ENCODE measurements at places on chromosomes 12 and 14.

- DNase-seq, result no peak
Observed at GRCh38 chr12:90593596-90594295, 361.2 kb downstream of the CCER1 start.

DNA sequence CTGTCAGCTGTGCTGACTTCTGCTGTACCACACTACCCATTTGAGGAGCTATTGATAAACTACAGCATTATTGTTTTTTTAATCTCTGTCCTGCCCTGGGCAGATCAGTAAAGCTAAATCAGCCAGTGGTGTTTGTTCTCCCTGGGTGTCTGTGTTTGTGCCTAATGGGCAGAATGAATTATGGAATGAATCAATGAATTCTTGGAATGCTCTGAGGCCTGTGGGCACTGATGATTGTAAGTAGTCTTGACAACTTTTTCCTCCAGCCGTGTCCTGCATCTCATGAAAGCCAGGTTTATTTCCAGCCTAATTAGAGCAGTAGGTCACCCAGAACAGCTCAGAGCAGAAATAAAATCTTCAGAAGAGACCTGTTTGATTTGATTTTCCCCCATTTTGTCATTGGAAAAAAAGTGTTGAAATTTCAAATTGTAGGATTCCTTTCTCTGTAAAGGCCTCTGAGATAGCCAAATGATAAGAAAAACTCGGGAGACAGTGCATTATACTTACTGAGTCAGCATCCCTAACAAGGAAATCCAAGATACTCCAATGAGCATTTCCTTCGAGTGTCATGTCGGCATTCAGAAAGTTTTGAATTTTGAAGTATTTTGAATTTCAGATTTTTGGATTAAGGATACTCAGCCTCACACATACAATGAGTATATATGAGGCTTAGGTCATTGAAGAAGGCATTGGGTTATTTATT lies 19.4 kb upstream of the EVL start:
- no peak for DNase-seq

DNA sequence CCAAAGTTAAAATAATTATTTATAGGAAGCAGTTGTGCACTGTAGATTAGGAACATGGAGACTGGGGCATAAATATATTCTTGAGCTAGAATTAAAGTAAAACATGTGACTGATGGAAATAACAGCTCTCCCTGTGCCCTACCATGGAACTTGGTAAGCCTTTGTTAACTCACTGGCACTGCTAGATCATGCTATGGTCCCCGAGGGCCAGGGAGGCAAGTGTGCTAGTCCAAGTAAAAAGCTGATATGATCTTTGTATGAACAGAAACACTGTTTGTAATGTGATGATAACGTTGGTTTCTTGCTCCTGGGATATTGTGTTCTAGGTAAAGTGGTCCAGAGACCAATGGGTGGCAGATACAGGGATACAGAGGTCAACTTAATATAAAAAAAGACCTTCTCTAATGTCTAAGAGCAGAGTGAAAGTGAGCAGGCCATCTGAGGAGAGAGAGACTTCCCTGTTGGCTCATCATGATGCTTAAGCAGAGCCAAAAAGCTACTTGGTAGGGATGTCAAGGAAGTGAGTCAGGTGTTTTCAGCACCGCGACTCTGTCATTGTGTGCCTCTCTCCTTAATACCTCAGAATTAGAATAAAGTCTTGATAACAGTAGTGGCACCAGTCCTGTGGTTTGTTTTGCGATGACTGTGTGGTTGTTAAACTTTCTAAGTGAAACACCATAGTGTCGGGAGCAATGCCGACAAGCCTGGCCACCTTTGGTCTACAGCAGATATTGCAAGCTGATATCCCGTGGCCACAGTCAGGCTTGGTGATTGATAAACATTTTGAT lies 27.6 kb downstream of the BICD1 start:
- DNase-seq, result peak; percentile 10

GRCh38 chr12:28162697-28163096 lies 27.6 kb upstream of the CCDC91 start:
- no peak for DNase-seq

DNA sequence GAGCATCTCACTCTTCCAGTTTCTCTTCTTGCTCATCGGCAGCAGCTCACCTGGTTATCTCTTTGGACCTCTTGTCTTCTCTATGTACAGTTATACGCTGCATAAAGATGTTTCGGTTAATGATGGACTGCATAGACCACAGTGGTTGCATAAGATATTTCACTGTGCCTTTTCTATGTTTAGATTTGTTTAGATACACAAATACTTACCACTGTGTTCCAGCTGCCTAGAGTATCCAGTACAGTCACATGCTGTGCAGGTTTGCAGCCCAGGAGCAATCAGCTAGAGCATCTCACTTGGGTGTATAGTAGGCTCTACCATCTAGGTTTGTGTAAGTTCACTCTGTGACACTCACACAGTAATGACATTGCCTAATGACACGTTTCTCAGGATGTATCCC lies 57.6 kb downstream of the FBXL14 start:
- DNase-seq, result no peak

DNA sequence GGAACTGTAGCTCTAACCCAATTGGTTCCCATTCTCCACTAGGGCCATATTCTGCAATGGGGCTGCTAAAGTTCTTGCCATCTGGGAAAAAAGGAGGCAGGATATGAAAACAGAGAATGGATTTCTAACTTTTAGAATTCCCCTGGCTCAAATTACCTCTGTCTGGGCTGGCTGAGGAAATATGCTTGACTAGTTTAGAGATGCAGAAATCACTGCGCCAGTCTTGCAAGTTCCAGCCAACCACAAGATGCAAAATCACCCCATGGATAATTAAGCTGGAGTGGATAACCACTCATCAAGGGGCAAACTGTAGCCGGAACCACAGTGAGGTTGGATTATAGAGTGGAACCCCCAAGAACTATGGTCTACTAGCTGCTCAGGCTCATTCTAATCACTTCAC lies 126.3 kb downstream of the RALGAPA1 start:
- no peak for DNase-seq

DNA sequence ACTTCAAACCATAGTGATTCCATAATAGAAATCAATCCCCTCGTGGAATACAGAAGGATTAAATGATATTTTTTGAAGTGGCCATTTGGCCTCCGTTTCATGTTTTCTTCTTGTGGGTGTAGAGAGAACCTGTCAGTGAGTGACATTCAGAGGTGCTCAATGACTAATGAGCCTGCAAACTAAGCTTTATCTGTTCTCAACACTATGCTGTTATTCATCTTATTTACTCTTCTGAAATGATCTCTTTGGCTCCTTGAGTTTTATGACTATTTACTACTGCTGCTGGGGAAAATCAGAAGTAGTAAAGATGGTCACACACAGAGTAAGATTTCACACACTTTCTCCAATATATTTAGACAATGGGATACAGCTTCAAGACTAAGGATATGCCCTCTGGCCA lies 30.4 kb downstream of the ATP2B1 start:
- no peak for DNase-seq

- DNase-seq, result peak; percentile 52
Observed at GRCh38 chr12:9741726-9742125, 8.8 kb upstream of the CLECL1 start.

DNA sequence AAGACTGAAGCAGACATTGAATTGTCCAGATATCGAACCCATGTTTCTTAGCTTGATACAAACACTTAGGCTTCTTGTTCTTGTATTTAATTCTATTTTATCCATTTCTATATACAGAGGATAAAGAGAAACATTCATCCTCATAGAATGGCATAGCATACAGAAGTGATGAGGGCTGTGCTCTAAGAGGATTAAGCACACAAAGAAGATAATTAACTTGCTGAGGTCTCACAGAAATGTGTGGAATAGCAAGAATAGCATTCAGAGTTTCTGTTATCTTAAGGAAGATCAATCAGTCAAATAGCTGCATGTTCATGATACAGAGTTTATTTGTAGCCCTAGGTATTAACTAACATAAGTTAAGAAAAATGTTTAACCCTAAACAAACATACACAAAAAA lies 27.3 kb upstream of the STRAP start:
- no peak for DNase-seq

- no peak for DNase-seq
Observed at GRCh38 chr12:102776041-102776440, 141.0 kb downstream of the PAH start.

DNA sequence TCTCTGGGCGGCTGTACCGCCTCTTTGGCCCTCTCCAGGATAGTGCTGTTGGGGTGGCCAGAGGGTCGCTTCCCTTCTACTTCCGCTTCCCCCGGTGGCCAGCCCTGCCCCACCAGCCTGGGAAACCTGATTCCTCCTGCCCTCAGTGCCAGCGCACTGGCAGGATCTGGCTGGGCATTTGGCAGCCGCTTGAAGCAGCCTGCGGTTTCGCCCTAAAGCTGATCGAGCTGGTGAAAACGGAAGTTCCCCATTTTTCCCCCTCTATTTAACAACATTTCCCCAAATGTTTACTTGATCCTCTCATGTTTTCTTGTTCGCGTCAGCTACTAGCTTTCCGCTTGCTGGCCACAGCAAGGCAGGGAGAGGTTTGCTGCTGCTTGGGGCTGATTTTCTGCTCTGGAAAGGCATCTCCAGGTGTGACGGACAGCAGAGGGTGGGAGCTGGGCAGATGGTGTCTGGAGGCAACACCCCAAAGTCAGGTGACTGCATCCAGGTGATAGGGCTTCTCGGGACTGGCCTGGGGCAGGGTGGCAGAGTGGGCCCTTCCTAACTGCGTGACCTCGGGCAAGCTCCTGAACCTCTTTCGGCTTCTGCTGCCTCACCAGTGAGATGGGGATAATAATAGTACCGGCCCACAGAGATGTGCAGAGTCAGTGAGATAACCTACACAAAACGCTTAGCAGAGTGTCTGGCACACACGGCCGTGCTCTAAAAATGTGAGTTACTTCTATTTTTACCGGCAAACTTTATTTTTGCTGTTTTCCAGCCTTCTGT lies 53.1 kb downstream of the TSPAN9 start:
- DNase-seq, result no peak

GRCh38 chr14:102097441-102098135 lies 10.7 kb upstream of the HSP90AA1 start:
- no peak for DNase-seq

DNA sequence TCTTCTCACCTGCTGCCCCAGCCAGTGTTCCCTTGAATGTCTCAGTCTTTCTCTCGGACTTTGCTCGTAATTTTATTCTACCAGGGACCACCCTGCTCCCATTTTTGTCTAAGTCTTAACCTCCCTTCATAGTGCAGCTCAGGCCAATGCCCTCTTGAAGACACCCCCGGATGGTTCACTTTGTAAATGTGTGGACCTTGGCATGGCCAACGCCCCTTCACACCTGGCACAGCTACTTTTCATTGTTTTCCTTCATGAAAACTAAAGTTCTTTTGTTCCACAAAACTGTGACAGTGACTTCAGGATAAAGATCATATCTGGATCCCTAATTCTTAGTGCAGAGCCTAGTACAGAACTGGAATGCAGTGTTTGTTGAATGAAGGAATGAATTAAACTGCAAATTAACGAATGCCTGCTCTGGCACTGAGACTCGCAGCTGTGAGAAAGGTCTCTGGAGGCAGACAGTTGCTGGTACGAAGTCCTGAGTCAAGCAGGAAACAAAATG lies 3.5 kb upstream of the RNASE4 start:
- DNase-seq, result no peak

GRCh38 chr12:124790650-124791400 lies 72.8 kb downstream of the SCARB1 start:
- no peak for DNase-seq

- DNase-seq, result no peak
Observed at GRCh38 chr12:3713483-3713882, 39.4 kb downstream of the CRACR2A start.

DNA sequence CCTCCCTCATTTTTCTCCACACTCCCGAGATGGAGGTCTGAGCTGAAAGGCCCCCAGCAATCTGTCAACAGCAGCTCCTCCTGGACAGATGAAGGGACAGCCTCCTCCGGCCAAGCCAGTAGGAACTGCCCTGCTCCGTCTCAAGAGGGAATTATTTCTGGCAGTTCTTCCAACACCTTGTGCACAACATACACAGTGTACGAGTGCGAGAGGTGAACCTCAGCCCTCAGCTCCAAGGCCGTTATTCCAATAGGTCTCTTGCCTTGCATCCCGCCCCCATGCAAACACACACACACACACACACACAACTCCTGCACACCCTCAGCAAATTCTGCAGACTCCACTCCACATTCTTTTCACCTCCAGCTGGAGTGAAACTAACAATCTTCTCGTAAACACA lies 181.7 kb upstream of the FAR2 start:
- DNase-seq, result no peak

- no peak for DNase-seq
Observed at GRCh38 chr12:52207895-52208294, 16.1 kb upstream of the KRT80 start.

- DNase-seq, result peak; percentile 50
Observed at GRCh38 chr14:76947078-76947837, 81.2 kb downstream of the IRF2BPL start.

DNA sequence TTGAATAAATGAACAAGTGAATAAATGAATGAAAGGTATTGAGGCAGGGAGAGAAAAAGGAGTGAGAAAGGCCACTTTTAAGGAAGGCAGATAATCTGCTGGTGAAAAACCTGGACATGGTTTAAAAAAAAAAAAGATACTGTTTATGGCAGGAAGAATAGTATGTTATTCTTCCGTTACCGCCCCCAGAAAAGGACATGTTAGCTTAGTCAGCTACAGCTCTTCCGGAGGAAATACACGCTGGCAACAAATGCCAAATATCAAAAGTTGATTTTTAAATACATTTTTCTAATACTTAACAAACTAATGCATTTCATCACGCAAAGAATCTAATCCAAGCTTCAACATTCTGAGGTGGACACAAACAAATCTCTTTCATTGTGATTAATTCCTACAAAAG lies 43.2 kb downstream of the SLC5A8 start:
- no peak for DNase-seq

DNA sequence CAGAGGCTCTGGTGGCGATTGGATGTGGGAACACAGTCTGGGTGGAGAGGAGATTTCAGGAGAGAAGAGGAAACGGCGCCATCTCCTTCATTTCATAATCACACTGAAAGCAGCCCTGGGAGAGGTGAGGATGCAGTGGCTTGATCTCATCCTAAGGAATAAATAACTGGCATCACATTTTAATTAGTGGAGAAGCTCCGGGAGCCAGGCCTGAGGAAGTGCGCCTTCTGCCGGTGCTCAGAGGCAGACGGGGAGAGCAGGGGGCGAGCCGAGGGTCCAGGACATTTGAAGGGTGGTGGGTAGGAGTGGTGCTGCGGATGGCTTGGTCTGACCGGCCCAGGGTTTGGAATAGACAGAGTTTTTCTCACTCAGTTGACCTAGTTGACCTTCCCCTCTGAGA lies 265.0 kb downstream of the CACNA1C start:
- DNase-seq, result no peak

DNA sequence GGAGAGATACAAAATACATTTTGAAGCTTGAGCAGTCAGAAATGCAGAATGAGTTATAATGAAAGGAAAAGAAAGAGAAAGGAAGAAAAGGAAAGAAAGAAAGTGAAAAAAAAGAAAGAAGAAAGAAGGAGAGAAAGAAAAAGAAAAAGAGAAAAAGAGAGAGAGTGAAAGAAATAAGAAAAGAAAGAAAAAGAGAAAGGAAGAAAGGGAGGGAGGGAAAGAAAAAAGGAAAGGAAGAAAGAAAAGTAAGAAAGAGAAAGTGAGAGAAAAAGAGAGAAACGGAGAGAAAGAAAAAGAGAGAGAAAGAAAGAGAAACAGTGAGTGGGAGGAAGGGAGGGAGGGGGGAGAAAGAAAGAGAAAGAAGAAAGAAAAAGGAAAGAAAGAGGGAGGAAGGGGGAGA lies 549.9 kb downstream of the GALC start:
- DNase-seq, result no peak

- DNase-seq, result no peak
Observed at GRCh38 chr12:132354211-132354981, 25.0 kb upstream of the GALNT9 start.

GRCh38 chr12:66312189-66312588 lies 9.9 kb downstream of the HELB start:
- DNase-seq, result no peak

- DNase-seq, result no peak
Observed at GRCh38 chr12:9346866-9347327, 138.7 kb upstream of the PZP start.
